RCC 7860 (cell line): ENCODE measurements at places on chromosomes 12 and 14.
A peak's percentile ranks its signal among the peaks of the same experiment; 100 is the strongest.

DNA sequence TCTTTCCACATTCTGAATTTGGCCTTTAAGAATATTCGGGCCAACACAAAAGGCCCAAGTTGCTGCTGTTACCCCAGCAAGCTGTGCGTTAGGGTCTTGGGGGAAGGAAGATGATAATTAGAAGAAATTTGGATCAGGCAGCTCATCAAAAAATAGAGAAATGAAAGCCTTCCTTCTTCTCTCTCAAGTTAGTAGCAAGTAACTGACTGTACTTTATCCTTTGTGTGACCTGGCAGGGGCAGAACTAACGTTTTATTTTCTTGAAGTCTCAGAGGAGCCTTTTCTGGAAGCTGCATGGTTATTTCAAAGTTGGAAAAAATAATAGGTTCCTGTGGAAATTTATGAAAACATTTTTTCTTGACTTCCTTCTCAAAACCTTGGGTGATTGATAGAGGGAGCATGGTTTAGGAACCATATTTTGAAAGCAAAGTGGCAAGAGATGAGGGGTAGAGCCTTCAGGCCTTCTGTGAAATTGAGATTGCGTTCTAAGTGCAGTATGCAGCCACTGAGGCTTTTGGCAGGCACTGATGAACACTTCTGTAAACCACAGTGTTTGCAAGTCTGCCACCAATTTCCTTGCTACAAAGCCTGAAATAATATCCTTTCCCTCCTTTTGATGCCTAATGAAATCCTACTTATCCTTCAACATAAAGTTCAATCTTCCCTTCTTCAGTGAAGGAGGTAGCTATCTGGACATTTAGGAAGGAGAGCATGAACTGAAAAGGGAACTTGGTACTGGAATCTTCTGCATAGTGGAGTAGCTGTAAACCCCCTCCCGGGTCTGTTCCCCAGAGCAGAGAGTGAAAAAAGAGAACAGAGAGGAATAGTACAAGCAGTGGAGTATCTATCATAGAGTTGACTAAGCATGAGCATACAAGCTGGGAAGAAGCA, 123.2 kb downstream of the FGD4 start:
- no peak for DNase-seq

DNA sequence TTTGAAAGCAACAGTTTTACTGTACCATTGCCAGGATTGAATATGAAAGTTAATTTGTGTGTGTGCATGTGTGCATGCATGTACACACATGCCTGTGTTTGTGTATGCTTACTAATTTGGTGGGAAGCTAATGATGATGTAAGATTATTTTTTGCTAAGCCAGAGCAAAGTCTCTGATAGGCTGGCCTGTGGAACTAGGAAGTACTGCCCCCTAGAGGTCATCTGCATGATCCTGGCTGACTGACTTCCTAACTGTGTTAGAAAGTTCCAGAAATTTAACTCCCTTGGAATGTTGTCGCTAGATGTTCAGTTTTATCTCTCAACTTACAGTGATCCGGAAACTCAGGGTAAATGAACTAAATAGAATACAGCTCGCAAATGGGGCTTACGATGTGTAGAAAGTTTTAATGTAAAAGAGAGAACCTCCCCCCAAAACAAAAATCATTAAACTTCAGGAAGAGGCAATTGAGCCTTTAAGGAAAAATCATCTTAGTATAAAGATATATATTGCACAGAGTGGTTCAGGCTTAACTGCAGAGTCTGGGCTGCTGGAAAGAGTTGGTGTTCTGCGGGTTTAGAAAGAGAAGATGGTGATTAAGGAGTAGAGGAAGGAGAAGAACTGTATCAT, 34.3 kb upstream of the SLC38A1 start:
- no peak for DNase-seq

DNA sequence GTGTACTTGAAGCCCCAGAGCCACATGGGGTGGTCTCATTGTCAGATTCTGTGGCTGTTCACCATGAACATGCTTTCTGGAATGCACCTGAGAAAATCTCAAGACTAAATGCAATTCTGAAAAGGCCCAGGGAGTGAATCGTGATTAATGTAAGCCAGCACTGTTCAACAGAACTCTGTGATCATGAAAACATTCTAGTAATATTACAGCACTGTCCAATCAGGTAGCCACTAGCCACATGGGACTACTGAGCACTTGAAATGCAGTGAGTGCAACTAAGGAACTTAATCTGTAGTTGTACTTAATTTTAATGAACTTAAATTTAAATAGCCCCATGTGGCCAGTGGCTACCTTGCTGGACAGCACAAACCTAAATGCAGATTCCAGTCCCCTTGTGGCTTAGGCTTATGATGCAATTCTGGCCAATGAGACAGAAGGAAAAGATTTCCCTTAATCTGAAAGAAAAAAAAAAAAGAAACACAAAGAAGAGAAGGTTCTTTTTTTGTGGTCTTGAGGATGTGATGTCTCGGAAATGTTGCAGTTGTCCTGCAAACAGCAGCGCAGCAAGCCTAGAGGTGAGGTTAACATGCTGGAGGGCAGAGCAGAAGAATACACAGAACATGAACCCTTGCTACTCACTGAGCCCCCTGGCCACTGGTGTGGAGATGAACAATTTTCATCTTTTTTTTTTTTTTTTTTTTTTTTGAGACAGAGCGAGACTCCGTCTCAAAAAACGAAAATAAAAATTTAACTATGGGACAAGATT, 48.2 kb downstream of the SPPL3 start:
- no peak for DNase-seq

GRCh38 chr14:75985618-75986438, at the start of gene IFT43:
IFT43 (plus strand) TSS chr14:75985763; CDS start chr14:75985787, 24 bp downstream.
- DNase-seq: peak; percentile 21

- no peak for DNase-seq
Measured at GRCh38 chr12:80200414-80200813, 101.1 kb downstream of the OTOGL start.
